MCF 10A (cell line): ENCODE measurements at places on chromosomes 6 and 20. TPM values are rescaled to one million over a fixed set of nuclear protein-coding genes. Genes with fewer than 3 reads are reported as not detected.
A peak's percentile ranks its signal among the peaks of the same experiment; 100 is the strongest.

DNA sequence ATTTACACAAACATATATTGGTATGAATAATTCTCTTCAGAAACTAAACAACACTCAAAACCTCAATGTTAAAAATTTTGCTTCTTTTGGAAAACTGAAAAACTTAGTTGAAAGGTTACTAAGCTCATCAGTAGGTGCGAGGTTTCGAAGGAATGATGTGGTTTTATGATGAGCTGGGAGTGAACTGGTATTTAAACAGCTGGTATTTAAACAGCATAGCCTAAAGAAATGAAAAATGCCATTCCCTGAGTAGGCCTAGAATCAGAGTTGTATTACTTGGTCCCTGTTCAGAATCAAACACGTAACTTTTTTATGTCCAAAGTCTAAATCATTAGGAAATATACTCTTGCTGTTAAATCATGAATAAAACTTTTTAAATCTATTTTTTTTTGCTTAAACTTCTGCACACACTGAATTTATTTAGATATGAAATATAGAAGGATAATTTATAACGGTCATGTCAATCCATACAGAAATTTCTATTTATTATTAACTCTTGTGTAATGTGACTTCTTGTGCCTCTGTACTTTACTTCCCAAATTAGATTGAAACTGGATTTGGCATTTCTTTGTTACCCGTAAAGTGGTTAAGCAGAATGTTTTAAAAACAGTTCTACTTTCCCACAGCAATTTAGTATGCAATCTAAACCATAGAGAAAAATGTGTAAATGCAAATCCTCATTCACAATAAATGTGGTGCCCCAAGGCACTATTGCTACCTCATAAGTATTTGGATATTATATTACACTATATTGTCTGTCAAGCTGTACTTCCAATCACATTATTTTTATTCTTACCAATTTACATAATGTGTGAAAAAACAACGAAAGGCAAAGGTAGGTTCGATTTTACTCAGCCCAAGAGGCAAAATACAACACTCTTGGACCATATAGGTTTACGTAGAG, 124.1 kb downstream of the HS3ST5 start:
- DNase-seq: no peak

GRCh38 chr20:12243327-12243726, 325.6 kb downstream of the BTBD3 start:
- peak; percentile 18 for DNase-seq

GRCh38 chr6:149763866-149764265, 14.3 kb downstream of the PCMT1 start:
- no peak for DNase-seq

DNA sequence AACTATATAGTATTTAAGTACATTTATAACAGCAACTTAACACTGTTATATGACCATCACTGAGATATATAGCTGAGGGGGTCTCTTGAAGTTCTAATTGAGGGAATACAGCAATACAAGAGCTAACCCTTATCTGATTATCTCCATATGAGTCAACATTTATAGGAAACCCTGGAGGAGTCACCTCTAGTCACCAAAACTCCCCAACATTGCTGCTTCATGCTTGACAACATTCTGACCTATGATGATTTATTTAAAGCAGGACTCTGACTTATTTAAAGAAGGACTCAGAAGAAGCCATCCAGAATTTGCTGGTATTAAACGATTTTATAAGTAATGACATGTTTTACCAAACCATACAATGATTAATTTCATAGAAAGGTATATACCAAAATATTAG, 182.6 kb upstream of the NOX3 start:
- DNase-seq: no peak

DNA sequence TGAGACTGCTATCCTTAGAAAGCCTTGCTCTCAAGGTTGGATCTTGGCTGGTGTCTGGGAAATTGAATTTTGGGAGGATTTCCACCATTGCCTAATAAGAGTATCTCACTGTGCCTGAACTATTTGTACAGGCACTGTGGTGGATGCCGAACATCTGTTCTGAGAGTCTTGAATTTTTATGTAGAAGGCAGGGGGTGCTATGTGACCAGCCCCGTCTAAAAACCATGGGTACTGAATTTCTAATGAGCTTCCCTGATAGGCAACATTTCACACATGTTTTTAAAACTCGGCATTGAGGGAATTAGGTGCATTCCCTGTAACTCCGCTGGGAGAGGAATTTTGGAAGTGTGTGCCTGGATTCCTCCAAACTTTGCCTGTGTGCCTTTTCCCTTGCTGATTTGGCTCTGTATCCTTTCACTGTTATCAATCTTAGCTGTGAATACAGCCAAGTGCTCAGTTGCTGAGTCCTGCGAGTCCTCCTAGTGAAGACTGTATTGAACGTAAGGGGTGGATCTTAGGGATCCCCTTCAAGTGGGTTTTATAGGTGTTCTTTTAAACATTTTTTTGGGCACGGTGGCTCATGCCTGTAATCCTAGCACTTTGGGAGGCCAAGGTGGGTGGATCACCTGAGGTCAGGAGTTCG, 27.6 kb upstream of the SCAF8 start:
- DNase-seq: peak; percentile 8

DNA sequence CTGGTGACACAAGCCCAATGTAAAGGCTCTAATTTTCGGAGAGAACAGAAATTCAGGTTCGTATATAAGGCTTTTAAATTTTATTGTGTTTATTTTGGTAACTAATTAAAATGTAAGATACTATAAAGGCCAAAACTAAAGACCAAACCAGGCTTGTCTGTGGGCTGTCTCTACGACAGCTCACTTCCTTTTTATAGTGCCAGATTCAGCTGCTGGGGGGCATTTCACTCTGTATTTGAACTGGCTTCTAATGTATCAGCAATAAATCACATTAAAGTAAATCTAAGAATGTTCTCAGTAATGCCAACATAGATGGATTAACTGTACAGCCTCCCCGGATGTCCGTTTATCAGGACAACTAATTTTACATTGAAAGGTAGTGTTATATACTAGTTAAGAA, 31.1 kb upstream of the STXBP5 start:
- no peak for DNase-seq

GRCh38 chr6:123526128-123526527, 110.6 kb downstream of the TRDN start:
- no peak for DNase-seq

GRCh38 chr6:125932451-125932795, 24.1 kb upstream of the HINT3 start:
- DNase-seq: no peak

GRCh38 chr20:13221673-13222318, 722 bp downstream of the ISM1 start:
- DNase-seq: peak; percentile 69

DNA sequence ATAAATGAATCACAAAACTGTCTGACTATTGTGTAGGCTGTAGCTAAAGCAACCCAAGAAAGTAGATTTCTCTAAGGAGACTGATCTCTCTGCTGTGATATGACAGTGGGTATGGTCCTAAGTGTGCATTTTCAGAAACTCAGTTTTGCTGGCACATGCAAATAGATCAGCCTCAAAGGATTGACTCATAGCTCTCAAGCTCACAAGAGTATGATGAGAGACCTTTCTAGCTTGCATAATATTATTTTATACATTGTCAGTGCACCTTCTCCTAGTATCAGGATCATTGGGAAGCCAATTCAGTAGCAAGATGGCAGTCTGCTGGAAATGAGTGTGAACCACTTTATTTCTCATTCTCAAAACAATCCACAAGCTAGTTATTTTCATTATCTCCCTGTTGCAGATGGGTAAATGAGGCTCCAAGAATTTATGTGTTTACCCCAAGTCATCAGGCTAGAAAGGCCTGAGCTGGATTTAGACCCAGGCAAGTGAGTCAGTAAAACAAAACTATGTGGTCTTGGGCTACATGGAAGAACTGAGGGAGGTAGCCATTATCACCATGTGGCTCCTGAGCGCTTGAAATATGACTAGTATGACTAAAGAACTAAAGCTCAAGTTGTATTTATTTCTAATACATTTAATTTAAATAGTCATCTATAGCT, 27.9 kb upstream of the PLCB4 start:
- DNase-seq: peak; percentile 6

DNA sequence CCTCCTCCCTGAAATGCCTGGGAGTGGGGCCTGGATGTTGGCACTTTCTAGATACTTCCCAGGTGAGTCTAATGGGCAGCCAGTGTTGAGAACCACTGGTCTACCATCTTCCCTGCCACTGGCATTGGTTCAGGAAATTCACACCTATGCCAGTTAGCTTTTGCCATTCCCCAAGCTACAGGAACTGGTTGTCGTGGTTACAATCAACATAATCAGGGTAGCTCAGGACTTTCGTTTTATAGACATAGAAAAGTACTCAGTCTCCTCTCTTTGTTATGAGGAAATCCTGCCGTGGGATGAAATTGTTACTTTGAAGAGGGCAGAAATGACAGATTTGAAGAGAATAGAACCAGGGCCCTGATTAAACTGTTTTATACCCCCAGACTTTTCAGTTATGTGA, 127.9 kb upstream of the FOXO3 start:
- no peak for DNase-seq

DNA sequence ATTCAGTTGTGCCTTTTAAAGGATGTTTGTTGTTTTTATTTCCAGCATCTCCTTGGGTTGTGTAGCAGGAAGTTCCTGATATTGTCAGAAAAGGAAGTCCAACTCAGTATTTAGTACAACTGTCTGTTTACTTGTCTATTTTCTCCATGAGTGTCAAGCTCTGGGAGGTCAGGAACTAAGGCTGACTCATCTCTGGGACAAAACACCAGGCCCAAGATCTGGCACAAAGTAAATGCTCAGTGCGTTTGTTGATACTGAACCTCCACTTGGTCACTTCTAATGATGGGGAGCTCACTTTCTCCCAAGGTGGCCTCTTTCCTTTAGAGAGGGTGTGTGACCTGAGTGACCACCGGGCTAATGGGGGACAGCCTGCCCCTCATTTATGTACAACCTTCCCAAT, 12.6 kb upstream of the PIGU start:
- DNase-seq: no peak

GRCh38 chr6:159966339-159966738, 2.5 kb upstream of the IGF2R start:
- peak; percentile 47 for DNase-seq

DNA sequence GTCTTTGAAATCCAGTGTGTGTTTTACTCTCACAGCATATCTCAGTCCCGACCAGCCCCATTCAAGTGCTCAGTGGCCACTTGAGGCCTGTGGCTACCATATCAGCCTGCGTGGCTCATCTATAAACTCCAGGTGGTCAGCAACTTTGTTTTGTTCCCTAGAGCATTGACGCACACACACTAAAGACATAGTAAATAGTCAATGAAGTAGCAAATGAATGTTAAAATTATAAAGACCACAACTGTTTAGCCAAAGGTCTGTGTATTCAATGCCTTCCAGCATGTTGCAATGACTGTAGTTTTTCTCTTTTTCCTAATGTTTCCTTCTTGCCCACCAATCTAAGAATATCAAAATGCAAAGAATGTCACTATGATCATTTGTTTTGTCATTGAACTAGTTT, 238.2 kb upstream of the ZNF217 start:
- DNase-seq: no peak

Gene MCHR2
- total RNA-seq: not detected in 2 replicates

Gene GSTA3
- not detected in 2 replicates for total RNA-seq

Gene BAG2
- 3.6 and 4.2 TPM in 2 replicates for total RNA-seq

Gene RNF144B
- 40.6 and 57.9 TPM in 2 replicates for total RNA-seq

Gene OPN5
- total RNA-seq: not detected in 2 replicates

Gene PNLDC1
- not detected in 2 replicates for total RNA-seq

Gene OR2B6
- total RNA-seq: not detected in 2 replicates

Gene ZBP1
- not detected in 2 replicates for total RNA-seq

Gene RFX6
- total RNA-seq: not detected in 2 replicates
